CD4-positive, alpha-beta T cell treated with Interleukin-12 subunit alpha and Interleukin-12 subunit beta, for 1 hour (primary cell): ENCODE measurements at places on chromosomes 6 and 20.

DNA sequence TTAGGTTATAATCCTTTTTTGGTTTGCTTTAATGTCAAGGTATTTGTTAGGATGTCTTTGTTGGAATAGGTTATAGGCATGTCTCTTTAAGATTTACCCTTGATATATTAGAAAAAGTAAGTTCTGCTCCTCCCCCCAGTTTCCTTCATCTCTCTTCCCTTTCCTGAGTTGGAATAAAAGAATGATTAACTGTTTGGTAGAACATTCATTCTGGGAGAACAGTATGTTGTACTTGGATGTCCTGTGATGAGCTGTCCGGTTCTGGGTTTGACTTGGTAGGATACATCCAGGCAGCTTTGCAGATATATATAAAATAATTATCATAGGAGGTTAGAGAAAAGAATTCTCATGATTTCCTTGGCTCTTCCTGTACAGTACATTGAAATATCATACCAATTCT lies 199.6 kb upstream of the RREB1 start:
- no peak for DNase-seq

DNA sequence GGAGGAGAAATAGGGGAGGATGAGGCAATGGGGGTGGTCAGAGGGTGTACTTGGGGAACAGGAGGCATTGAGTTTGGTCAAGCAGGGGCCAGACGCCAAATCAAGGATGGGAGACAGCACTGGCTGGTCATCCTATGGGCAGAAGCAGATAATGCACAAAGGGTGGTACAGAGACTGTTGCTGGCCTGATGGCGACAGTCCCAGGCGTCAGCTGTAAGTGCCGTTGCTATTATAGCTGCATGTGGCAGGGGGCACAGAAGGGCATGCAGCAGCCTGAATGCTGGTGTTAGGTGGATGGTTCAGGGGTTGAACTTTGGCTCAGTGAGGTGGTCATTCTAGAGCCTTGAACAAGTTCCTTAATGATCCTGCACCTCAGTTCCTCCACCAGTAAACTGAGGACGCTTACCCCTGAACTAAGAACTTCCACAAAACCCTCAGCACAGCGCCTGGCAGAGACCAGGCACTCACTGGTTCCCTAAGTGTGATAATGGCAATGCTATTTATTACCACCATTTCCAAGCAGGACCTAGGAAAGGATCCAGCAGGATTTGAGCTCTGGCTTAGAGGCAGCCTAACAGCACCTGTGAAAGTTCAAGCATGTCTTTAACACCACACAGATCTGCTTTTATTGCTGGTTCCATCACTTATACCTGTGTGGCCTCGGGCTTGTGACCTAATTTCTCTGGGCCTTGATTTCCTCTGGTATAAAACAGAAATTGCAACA lies 162.7 kb downstream of the INSM1 start:
- no peak for DNase-seq

GRCh38 chr6:22141241-22141745 lies 155.5 kb downstream of the PRL start:
- no peak for DNase-seq

DNA sequence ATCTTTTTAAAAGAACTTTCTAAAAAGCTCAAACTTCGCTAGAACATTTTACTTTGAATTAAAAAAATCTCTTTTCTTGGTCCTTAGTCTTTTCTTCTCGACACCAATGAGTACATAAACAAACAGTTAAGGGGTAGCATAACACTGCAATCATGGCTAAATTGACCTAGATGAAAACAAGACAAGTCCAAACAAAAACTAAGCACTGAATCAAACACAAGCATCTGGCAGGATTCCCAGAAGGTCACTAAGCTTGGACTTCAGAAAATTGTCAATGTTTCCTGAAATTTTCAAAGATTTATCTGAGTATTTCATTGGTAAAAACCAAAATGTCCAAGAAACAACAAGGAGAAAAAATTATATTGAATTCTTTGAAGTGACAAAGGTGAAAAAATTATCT lies 5.0 kb downstream of the COL21A1 start:
- no peak for DNase-seq

DNA sequence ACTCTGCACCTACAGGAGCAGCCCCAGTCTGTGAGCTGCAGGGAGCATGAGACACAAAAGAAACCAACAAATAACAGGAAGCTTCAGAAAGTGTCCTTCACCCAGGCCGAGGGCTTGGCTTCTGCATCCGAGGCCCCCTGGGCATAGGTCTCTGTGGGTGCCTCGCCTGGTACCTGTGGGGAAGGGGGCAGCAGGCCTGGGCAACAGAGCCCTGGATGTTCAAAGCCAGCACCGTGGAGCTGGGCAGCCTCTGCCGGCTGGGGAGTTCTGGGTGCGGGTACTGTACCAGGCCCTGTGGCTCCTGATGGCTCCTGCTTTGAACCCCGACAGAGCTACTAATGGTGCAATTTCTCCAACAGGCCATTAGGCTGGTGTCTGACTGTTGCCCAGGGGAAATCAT lies 55.7 kb downstream of the TMEM242 start:
- DNase-seq: no peak

DNA sequence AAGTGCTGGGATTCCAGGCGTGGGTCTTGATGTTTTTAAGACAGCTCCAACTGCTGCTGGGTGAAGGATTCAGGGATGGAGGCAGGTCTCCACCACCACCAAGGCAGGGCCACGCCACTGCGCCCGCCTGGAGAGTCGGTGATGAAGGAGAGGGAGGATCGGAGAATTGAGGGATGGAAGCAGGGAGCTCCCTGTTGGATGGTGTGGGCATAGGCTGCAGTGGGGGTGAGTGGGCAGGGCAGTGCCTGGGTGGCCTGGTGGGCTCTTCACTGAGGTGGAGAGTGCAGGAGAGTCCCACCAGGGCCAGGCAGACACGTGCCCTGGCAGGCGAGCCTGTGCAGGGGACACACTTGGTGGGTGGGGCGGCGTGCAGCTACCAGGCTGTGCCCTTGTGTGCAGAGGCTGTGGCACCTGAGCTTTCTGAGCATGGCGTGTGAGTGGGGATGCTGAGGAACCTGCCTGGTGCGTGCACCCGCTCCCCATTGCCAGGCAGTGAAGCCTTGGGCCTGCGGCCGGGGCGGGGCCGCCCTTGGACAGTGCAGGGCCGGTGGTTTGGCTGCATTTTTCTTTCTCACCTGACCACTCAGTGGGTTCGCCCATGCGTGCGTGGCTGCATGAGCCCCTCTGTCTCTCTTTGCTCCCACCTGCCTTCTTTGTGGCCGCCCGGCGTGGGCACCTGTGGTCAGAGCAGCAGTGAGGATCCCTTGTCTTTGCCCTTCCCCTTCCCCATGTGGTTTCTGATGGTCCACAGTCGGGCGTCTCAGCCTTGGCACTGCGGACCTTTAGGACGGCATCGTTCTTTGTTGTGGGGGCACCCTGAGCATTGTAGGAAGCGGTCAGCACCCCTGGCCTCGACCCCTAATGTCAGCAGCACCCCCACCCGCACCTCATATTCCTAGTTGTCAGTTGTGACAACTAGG lies 11.3 kb downstream of the RBM38 start:
- no peak for DNase-seq

DNA sequence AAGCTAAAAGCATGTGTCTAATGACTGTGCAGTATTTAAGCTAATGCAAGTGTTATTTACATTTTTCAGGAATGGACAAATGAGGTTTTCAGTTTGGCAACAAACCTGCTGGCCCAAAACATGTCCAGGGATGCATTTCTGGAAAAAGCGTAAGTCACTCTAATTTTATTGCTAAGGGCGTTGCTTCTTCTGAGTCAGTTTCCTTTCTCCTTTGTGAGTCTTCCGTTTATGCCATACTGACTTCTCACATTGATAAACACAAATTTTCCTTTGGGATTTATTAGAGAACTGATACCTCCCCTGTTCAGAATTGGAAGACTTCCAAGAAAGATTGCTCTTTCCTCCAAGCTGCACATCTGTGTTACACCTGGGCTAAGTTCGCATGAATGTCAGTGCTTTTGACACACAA lies 422.9 kb upstream of the PLCB4 start:
- no peak for DNase-seq

DNA sequence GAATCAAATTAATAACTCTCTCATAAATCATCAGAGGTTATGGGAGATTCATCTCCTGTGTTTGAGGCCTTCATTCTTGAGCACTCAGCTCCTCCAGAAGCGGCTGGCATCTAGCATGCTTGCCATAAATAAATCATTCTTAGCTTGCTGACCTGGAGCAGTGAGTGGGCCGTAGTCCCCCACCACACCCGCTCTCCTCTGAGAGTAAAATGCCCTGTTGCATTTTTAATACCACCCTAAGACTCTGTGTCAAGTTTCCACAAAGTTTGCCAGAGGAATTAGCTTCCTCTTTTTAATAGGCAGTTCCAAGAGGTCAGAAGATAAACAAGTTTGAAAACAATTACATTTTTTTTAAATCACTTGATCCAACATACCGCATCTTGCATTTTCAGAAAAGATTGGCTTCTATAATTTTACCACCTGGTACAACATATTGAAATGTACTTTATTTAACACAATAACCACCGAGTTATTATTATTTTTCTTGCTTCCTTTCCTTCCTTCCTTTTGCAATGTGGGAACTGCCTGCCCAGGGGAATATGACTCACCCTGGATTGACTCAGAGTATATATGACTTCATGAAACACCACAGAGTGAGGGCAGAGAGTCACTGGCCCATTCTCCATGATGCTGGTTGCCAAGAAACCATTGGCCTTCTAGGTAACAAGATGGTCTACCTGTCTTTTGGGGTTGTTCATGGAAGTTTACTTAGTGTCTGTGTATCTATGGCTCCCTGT lies 29.4 kb upstream of the CLIC5 start:
- DNase-seq: no peak

DNA sequence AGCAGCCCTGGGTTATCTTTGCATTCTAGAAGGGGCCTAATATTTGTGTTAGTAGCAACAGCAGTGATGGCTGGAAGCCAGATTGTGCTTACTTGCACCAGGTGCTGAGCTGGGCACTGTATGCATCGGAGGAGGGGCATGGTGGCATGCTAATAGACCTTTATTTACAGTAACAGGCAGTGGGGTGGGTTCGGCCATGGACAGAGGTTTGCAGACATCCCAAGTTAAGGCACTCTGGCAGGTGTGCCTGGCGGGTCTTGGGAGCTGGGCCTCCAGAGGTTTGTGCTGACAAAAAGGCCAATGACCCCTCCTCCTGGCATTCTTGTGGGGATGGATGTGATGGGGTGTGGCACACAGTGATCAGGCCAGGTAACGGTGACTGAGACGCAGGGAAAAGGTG lies 39.0 kb upstream of the CD93 start:
- DNase-seq: no peak

- DNase-seq: no peak
Measured at GRCh38 chr6:36671687-36672375, 6.7 kb upstream of the CDKN1A start.

GRCh38 chr6:17831135-17831534 lies 124.4 kb upstream of the NUP153 start:
- DNase-seq: no peak

DNA sequence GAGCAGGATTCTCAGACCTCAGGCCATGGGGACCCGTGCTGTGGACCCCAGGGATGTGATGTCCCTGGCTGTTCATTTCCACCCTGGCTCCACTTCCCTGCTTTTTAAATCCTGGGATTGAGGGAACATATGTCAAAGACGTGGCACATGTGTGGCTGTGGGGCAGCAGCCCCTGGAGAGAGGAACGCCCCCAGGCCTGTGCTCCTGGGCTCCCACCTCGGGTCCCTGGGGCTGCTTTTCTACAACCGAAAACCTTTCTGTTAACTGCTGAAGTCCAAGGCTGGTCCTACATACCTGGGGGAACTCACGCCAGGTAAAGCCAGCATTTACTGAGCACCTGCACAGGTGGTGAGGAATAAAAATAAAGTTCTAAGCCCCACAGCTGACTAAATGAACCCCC lies 102.3 kb upstream of the FRMD1 start:
- DNase-seq: no peak

DNA sequence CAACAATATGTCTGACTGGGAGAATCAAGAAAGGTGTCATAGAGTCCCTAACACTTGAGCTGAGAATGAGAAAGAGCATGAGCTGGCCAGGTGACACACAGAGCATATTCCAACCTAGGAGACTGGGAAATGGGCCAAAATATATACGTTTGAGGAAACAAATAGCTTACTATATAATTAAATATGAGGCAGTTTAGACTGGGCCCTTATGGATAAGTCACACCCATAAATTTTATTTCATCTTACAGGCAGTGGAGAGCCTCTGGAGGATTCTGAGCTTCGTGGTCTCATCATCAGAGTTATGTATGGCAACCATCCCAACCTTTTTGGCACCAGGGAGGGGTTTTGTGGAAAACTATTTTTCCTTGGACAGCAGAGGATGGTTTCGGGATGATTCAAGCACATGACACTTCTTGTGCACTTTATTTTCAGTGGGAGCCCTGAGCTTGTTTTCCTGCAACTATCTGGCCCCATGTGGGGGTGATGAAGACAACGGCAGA lies 12.9 kb upstream of the NQO2 start:
- no peak for DNase-seq

DNA sequence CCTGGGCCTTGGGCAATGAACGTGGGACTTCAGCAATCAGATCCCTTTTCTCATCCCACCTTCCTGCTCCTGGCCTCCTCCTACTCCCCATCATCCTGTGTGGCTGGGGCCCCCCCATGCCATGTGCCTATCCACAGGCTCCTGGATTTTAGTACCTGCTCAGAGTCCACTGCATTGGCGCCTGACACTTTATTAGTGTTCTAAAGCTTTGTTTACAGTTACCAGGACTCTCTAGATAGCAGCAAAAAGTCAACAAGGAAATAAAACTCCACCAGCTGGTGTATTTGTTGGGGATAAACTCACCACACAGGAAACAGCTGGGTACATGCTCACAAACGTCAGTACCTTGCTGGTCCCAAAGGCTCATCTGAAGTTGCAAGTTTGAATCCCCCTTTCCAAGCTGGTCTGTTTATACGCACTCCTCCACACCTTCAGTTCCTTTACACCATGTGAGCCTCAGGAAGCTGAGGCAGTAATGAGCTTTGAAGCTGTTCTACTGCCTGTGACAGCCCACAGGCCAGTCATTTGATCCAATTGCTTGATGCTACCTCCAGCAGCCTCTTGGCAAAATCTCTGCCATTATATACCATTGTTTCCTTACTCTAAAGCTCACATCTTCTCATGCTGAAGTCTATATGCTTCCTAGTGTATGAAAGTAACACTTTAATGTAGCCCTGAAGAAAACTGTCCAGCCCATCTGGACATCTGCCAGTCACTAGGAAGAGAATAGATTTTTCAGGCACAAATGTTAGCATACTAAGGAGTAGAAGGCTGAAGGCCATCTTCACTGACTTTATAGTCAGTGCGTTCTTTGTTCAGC lies 76.6 kb downstream of the ANKEF1 start:
- no peak for DNase-seq

- DNase-seq: no peak
Measured at GRCh38 chr20:51752343-51752951, 15.7 kb downstream of the ATP9A start.

- no peak for DNase-seq
Measured at GRCh38 chr20:20009784-20010253, 7.3 kb upstream of the NAA20 start.

DNA sequence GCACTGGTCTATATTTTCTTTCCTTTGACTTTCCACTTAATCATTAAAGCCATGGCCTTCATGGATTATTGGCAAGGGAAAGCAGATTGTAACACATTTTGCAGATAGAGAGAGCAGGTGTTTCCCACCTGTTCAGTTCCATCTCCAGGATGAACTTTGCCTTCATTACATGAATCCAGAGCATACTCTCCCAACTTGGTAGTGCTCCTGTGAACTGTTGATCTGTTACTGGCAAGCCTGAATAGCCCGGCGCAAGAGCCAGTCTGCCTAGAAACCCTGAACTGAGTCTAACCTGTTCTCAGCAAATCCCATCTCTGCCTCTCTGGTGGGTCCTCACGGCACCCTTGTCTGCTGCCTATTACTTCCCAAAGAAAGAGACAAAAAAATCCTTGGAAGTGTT lies 210.3 kb downstream of the PLCB1 start:
- no peak for DNase-seq

GRCh38 chr6:66128243-66128642 lies 421.2 kb upstream of the EYS start:
- no peak for DNase-seq
